ENCODE measurements at places on chromosomes 4 and X.
A peak's percentile ranks its signal among the peaks of the same experiment; 100 is the strongest.

DNA sequence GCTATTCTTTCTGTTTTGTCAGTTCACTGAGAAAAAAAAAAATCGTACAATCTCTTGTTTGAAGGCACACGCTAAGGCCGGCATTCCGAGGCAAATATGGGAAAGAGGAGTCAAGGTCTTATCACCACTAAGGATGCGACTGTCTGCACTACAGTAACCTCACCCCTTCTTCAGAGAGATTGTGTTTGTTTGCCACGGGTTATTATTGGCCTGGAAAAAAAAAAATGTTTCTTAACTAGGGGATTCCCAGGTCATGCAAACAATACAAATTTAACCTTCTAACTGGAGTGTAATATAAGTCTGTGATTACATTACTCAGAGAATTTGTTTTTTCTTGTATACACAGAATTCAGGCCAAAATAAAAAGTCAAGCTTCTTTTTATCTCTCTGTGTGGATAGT lies 168.3 kb downstream of the TMA16 start:
- DNase-seq: no peak

GRCh38 chr4:7784131-7784870 lies 155.4 kb downstream of the AFAP1 start:
- DNase-seq: peak; percentile 15

GRCh38 chrX:45360571-45360970 lies 159.9 kb upstream of the DIPK2B start:
- DNase-seq: no peak

DNA sequence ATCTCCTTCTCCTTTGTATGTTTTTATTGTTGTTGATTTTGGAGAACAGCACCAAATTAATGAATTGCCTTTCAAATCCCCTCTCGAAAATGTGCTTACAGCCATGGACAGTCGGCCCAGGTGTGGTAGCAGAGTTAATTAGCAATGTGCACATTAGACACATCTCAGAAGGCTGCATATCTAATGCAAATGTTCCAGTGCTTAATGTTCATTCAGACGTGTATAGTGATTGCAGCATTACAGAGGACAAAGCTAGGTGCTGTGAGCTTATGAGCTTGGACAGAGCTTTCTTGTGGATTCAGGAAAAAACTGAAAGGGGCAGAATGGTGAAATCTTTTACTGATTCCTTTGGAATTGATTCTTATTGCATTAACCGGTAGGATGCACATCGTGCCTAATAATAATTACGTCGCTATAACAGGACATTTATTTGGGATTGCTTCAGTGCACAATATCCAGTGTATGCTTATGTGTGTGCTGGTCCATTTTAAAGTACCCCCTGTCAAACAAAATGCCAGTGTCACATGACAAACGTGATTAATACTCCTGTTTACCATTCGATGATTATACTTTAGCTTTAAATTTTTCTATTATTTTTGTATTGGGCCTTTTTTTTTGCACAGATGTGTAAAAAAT lies 552.9 kb upstream of the EPHA5 start:
- no peak for DNase-seq

GRCh38 chrX:16718824-16719333 lies 533 bp upstream of the SYAP1 start:
- no peak for DNase-seq

GRCh38 chr4:83108101-83108861 lies 6.2 kb downstream of the PLAC8 start:
- no peak for DNase-seq

DNA sequence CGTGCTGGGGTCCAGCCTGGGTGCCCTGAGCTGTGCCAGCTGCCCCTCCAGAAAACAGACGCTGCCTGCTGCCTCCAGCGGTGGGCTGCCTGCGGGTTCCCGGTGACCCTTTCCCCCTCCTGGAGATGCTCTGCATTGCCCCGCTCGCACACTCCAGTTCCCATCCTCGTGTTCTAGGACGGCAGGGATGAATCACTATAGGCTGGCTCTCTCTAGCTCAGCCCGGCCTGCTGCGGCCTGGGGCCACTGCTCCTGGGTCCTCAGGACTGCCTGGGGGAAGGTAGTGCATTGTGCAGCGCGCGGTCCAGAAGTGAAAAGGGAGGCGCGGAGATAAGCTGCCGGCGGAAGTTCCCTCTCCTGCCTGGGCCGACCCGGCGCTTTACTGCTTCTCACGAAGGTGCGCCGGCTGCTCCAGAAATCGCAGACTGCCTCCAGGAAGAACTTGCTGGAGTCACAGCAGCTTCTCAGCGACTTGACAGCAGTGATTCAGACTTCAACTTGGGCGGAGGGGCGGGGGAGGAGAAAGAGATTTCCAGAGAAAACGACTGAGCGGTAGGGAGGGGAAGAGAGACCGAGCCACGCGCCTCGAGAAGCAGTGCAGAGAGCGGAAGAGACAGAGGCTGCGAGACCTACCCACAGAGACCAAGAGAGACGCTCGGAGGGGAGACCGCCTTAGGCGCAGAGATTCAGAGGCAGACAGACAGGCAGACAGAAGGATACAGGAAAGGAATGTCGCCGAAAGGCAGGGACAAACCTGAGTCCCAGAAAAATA lies 6.7 kb upstream of the MSX1 start:
- DNase-seq: no peak

GRCh38 chr4:113169368-113169767 lies 119.9 kb downstream of the ANK2 start:
- DNase-seq: no peak

DNA sequence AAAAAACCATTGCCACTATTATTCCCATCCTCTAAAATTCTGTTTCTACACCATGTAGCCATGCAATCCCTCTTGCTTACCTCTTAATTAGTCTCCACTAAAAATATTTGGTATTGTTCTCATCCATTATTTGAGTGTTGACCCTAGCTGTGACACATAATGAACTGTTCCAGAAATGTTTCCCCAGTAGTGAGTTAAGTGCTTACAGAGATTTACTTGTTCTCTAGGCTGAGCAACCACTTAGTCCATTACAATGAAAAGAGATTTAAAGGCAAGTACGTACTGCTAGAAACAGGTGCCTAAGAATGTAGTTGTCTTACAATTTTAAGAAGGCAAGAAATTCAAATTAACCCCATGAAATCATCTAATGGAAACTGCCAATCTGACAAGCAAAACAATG lies 112.7 kb upstream of the PTPN13 start:
- DNase-seq: no peak

DNA sequence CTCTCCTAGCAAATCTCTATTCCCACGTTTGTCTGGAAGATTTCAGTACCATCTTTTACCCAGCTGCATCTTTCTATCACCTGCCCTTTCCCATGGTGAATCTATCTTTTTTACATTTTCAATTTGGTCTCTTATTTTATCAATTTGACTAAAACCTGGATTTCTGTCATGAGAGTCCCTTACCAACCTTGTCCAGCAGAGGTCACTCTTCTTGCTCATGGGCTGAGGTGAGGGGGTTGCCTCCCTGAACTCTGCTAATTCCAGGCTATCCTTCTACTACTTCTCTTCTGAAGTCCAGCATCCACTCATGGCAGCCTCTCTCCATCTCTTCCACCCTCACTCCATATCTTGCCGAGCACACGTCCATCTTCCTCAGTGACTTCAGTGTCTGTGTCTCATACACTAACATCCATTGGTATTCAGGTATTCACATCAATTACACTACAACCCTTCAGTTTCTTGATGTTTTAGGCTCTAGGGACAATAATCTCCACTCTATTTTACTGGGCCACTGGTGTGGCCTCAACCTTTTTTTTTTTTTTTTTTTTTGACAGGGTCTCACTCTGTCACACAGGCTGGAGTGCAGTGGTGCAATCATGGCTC lies 17.8 kb upstream of the ZNF827 start:
- DNase-seq: no peak

DNA sequence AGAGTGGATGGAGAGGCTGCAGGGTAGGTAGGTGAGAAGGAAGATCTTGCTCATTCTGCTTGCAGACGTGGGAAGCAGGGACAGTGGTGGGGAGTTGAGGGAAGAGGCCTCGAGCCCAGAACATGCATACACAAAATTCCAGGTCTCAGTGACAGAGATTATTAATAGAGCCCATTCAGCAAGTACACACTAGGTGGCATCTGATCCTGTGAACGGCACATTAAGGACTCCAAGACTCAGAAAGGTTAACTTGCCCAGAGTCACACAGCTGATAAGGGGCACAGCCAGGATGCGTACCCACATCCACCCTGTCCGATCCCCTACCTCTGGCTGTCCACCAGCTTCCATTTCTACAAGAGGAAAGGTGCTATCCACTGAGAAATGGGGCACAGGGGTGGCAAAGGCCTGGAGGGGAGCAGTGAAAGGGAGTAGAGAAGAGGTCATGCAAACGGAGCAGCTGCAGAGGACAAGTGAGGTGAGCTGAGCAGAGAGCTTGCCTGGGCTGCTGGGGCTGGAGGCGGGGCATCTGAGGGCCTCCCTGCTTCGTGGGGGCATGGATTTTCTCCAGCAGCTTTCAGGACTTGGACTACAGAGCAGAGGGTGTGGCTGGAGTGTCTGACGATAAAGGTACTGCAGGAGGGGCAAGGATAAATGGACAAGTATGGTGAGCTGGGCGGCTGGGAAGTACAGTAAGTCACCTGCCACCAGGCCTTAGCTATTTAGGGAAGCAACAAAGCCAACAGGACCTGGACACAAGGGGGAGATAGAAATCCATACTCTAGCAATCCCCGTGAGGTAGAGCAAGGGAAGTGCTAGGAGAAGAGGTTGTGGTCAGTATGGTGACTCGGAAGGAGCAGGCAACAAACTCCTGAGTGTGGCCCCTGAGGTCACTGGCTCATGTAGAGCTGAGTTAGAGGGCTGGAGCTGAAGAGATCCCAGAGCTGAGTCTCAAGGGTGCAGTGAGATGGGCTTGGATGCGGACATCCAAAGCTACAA lies 11.2 kb downstream of the IDS start:
- DNase-seq: no peak

DNA sequence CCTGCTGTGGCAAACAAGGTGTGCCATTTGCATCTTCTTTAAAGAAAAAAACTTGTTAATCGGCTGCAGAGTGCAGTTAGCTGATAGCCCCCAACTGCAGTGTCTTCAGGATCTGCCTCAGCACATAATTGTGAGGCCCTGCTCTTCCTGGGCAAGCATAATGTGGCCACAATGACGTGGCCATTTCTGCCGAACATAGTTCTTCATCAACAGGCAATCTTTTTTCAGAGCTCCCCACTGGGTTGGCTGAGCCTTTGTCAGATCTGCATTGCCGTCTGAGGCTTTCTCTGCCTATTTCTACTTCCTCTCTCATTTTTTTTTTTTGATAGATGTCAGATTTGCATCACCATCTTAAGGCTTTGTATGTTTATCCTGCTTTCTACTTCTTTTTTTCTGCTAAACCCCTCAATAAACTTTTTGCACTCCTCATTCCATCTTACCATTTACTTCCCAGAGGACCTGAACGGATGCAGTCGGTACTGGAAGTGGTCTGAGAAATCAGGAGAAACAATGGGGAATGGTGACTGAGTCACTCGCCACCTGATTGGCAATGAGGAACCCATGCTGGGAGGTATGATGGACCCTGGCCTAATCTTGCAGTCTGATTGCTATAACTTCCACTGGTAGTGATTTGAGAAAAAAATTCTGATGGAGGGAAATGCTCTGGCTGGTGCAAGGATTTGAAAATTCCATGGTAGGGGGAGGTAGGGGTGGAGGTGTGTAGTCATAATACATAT lies 21.2 kb upstream of the TAB3 start:
- DNase-seq: no peak

DNA sequence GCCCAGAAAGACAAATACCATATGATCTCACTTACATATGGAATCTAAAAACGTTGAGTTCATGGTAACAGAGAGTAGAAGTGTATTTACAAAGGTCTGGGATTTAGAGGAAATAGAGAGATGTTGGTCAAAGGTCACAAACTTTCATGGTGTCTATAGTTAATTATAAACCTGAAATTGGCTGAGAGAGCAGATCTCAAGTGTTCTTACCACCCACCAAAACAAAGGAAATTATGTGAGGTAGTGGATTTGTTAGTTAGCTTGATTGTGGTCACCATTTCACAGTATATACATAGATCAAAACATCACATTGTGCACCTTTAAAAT lies 186.8 kb downstream of the NWD2 start:
- DNase-seq: no peak

- DNase-seq: no peak
Observed at GRCh38 chr4:111268769-111269414, 646.0 kb upstream of the PITX2 start.

DNA sequence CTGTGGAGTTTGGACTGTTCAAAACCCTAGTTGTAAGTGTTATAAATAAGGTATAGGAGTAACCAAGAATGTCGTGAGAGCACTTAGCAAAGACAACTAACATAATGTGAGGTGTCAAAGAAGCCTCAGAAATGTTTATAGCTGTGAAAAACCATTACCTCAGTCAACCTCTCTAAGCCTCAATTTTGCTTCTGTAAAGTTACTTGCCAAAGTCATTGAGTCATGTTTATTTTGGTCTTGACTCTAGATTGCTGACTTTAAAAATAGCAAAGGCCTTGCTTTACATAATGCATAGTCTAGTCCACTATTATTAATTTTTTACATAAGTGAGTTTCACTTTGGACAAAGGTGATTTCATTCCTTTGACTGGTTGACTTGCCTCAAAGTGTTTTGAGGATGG lies 257.6 kb upstream of the CXXC4 start:
- no peak for DNase-seq

GRCh38 chr4:54717694-54718093 lies 59.9 kb downstream of the KIT start:
- DNase-seq: no peak

DNA sequence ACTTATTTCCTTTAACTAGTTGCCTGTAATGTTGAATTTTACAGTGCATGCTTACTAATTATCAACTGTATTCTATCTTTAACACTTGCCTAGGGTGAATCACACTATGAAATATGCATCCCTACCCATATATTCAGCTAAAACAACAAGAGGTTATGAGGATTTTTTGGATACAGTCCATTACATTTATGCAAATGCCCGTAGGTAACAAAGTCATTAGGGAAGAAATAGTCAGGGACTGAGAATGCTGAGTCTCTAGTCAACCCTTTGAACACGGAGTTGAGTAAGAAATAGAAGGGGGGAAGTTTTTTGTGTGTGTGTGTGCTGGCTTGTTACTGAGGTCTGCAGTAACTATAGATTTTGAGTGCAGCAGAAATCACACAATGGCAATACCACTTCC lies 26.1 kb upstream of the CBLL2 start:
- DNase-seq: no peak

GRCh38 chr4:37732526-37733186 lies 46.5 kb upstream of the RELL1 start:
- no peak for DNase-seq

DNA sequence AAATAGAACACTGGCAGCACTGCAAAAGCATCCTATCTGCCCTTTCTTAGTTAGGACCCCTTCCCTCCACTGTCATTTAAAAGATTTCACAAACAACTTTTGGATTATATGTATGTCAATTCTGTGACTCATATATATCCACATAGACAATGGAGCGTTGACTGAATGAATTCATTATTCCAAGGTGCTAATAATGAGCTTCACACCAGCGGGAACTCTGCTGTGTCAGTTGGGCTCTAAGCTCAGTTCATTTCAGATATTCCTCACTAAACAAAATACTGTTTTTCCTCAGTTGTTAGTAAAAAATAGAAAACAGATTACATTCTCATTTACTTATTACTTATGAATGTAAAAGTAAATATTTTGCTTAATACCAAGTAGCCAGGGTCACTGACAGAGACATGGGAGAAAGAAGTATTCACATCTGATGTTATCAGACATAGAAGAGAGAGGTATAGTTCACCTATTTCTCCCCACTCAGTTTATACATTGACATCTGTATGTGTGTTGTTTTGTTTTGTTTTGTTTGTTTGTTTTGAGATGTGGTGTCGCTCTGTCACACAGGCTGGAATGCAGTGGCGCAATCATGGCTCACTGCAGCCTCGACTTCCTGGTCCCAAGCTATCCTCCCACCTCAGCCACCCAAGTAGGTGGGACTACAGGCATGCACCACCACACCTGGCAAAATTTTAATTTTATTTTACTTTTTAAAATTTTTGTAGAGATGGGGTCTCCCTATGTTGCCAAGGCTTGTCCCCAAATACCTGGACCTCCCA lies 10.9 kb downstream of the NFKB1 start:
- DNase-seq: no peak
